ENCODE measurements at places on chromosomes 4 and X.

- no peak for DNase-seq
Observed at GRCh38 chr4:128006592-128006991, 41.4 kb downstream of the ABHD18 start.

GRCh38 chr4:24067367-24068193 lies 177.7 kb upstream of the PPARGC1A start:
- DNase-seq: no peak

DNA sequence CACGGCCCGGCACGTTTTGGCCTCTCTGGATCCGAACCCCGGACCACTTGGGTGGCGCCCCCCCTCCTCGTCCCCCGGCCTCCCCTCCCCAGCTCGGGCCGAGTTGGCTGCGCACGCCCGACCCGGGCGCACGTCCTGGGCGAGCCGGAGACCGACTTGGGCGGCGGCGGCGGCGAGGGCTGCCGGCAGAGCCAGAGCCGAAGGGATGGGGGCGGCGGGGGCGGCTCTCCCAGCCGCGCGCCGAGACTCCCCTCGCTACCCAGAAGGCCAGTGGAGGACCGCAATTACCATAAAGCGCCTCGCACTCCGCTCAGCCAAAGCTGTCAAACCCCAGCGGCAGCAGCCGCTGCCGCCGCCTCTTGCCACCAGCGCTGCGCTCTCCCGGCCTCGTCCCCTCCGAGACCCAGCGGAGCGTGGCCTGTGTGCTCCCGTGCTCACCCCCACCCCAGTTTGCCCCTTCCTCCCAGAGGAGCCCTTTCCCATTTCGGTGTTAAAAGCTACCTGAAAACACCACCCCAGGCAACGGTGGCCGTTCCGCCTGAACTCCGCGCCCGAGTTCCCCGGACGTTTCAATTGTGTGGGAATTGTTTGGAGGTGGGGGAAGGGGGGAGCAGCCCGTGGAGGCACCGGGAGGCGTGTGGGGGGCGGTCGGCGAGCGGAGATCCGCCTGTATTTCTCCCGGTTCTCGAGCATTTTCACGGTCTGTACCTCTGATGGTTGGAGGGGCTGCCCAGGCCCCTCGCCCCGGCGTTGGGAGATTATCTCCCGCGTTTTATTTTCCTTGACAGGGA lies 701 bp upstream of the BCOR start:
- peak; percentile 3 for DNase-seq

DNA sequence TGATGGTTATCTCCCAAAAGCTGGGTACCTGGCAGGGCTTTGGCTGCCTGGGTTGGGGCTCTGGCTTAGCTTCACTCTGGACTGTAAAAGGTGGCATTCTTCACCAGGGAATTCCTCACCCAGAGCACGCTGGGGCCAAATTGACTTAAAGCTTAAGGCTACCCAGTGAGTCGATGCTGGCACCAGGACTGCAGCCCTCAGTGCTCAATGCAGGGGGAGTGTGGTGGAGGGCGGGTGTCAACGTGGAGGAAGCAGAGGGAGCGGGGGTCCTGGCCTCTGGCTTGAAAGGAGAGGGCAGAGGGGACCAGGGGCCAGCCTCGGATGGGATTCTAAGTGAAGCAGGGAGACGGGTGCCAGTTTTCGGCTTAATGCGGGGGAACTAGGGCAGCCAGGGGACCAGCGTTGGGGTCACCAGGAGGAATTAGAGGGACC lies 446 bp upstream of the FAM50A start:
- no peak for DNase-seq

- DNase-seq: no peak
Observed at GRCh38 chrX:118594697-118595420, 99.2 kb downstream of the DOCK11 start.

DNA sequence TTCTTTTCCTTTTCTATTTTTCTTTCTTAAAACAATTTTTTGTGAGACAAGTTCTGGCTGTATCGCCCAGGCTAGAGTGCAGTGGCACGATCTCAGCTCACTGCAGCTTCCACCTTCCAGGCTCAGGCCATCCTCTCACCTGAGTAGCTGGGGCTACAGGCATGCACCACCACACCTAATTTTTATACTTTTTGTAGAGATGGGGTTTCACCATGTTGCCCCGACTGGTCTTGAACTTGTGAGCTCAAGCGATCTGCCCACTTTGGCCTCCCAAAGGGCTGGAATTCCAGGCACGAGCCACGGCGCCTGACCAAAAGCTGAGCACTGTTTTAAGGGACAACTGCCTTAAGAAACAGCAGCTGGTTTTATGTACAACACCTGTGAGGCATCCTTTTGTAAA lies 9.3 kb upstream of the NAT8L start:
- DNase-seq: no peak

- DNase-seq: no peak
Observed at GRCh38 chr4:137998666-137999429, 243.3 kb downstream of the SLC7A11 start.

- no peak for DNase-seq
Observed at GRCh38 chr4:11908712-11909111, 480.0 kb upstream of the HS3ST1 start.

- DNase-seq: no peak
Observed at GRCh38 chr4:128107766-128108165, 46.7 kb downstream of the LARP1B start.

GRCh38 chrX:19162851-19163250 lies 40.6 kb upstream of the ADGRG2 start:
- DNase-seq: no peak

GRCh38 chr4:163988865-163989264 lies 494.4 kb downstream of the TMA16 start:
- DNase-seq: peak; percentile 0

All from NCI-H187 (cell line).